ENCODE measurements at places on chromosomes 2 and 18. TPM values are rescaled to one million over a fixed set of nuclear protein-coding genes. Genes with fewer than 3 reads are reported as not detected.

DNA sequence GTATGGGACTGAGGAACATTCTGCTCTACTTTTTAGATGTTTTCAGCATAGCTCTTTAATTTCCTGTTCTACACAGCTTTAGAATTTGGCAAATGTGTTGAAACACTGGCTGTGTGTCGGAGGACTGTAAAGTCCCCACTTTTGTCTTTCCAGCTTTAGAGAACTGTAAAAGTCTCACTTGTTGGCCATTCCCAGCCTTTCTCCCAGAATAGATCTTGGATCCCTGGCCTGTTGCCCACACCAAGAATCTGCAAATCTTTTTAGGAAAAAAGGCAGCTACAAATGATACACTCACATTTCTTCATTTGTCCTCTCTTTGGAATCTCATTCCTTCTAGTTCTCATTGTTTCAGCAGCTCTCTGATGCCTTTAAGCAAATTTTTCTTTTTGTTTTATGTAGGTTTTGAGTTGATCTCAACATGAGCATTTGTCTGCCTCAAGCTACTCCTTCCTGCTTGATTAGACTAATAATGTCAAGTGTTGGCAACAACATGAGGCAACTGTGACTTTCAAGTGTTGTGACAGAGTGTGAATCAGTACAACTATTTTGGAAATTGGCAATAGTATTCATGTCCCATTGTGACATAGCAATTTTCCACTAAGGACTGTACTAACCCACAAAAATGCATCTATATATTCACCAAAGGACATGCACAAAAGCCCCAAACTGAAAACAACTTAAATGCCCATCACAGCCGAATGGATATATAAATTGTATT, 610.8 kb downstream of the EPHA4 start:
- DNase-seq: no peak
- H3K4me1 ChIP-seq: peaks cover 5% of the 10 kb centered on the region
- H3K4me3 ChIP-seq: no peak overlapping the region
- no peak overlapping the region for H3K27ac ChIP-seq
- H3K27me3 ChIP-seq: no peaks in the 10 kb centered on the region

GRCh38 chr2:125185691-125186270, 1160.7 kb downstream of the CNTNAP5 start:
- no peaks in the 10 kb centered on the region for H3K27me3 ChIP-seq
- H3K4me3 ChIP-seq: no peak overlapping the region
- H3K27ac ChIP-seq: no peak overlapping the region
- no peaks in the 10 kb centered on the region for H3K36me3 ChIP-seq
- H3K4me1 ChIP-seq: no peaks in the 10 kb centered on the region

- H3K4me1 ChIP-seq: peaks cover 18% of the 10 kb centered on the region
- H3K4me3 ChIP-seq: no peak overlapping the region
- no peak overlapping the region for H3K27ac ChIP-seq
- no peaks in the 10 kb centered on the region for H3K36me3 ChIP-seq
- no peaks in the 10 kb centered on the region for H3K27me3 ChIP-seq
- DNase-seq: no peak
Measured at GRCh38 chr2:158486970-158487325, 30.2 kb downstream of the PKP4 start.

- no peak for DNase-seq
- H3K36me3 ChIP-seq: no peaks in the 10 kb centered on the region
- no peaks in the 10 kb centered on the region for H3K27me3 ChIP-seq
- H3K4me3 ChIP-seq: no peak overlapping the region
- H3K27ac ChIP-seq: no peak overlapping the region
- peaks cover 18% of the 10 kb centered on the region for H3K4me1 ChIP-seq
Measured at GRCh38 chr2:231201475-231201814, 3.0 kb downstream of the ARMC9 start.

GRCh38 chr2:3606370-3607201, 11.7 kb downstream of the COLEC11 start:
- H3K4me1 ChIP-seq: no peaks in the 10 kb centered on the region
- H3K36me3 ChIP-seq: no peaks in the 10 kb centered on the region
- H3K27me3 ChIP-seq: no peaks in the 10 kb centered on the region
- no peak overlapping the region for H3K4me3 ChIP-seq

- peaks cover 19% of the 10 kb centered on the region for H3K36me3 ChIP-seq
- no peaks in the 10 kb centered on the region for H3K4me1 ChIP-seq
- DNase-seq: no peak
- H3K4me3 ChIP-seq: no peak overlapping the region
- H3K27me3 ChIP-seq: no peaks in the 10 kb centered on the region
- no peak overlapping the region for H3K27ac ChIP-seq
Measured at GRCh38 chr2:99285526-99285925, 15.5 kb downstream of the LYG1 start.

GRCh38 chr2:236916181-236916580, 169.5 kb upstream of the COPS8 start:
- H3K4me3 ChIP-seq: no peak overlapping the region
- H3K36me3 ChIP-seq: no peaks in the 10 kb centered on the region
- H3K4me1 ChIP-seq: no peaks in the 10 kb centered on the region
- no peaks in the 10 kb centered on the region for H3K27me3 ChIP-seq

DNA sequence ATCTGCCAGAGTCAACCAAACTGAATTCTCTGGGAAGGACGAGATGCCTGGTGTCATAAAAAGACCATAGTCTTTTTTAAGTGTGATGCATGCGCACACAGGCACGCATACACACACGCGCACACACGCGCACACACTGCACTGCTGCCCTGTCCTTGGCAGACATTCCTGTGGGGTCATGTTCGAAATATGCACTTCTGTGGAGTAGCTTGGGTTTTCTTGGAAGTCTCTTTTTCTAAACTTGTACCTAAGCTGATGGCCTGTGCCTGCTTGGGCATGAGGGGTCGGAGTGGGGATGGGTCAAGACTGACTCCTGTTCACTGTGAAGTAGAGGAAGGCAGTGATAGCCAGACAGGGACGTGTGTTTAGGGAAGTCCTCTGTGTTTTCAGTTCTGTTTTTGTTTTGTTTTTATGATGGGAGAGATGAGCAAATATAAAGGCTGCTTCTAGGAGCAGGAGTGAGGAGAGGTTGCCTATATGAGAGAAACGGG, 4.0 kb upstream of the RMC1 start:
- no peaks in the 10 kb centered on the region for H3K36me3 ChIP-seq
- H3K27me3 ChIP-seq: no peaks in the 10 kb centered on the region
- DNase-seq: no peak
- H3K4me3 ChIP-seq: no peak overlapping the region
- peaks cover 19% of the 10 kb centered on the region for H3K4me1 ChIP-seq
- H3K27ac ChIP-seq: no peak overlapping the region

DNA sequence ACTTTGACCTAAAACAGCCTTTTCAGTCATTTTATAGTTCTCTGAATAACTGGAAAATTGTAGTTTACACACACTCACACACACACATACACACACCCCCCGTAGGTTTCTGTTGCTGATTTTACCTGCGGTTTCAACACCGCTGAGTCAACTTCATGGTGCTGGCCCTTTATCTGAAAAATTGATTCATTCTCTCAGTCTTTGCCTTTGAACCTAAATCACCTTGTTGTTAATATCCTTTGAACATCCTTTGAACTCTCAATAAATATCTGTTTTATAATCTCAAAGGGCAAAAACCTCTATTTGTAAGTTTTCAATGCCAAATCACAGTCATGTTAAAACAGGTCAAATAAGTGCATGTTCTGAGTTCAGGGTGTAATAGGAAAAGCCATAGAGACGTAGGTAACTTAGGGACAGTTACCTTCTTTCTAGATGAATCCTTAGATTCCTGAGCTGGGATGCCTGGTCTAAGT, 109.0 kb upstream of the BZW1 start:
- no peak for DNase-seq
- H3K36me3 ChIP-seq: no peaks in the 10 kb centered on the region
- H3K27ac ChIP-seq: no peak overlapping the region
- no peaks in the 10 kb centered on the region for H3K4me1 ChIP-seq
- H3K27me3 ChIP-seq: no peaks in the 10 kb centered on the region
- H3K4me3 ChIP-seq: no peak overlapping the region

- no peaks in the 10 kb centered on the region for H3K36me3 ChIP-seq
- H3K4me3 ChIP-seq: no peak overlapping the region
- H3K4me1 ChIP-seq: peaks cover under 1% of the 10 kb centered on the region
- H3K27me3 ChIP-seq: no peaks in the 10 kb centered on the region
Measured at GRCh38 chr2:180614776-180615175, 365.6 kb upstream of the UBE2E3 start.

GRCh38 chr2:129061069-129061768, 742.6 kb upstream of the HS6ST1 start:
- no peak overlapping the region for H3K4me3 ChIP-seq
- H3K4me1 ChIP-seq: peaks cover 16% of the 10 kb centered on the region
- H3K36me3 ChIP-seq: no peaks in the 10 kb centered on the region
- DNase-seq: no peak
- peak overlapping the region; percentile 62 for H3K27ac ChIP-seq

DNA sequence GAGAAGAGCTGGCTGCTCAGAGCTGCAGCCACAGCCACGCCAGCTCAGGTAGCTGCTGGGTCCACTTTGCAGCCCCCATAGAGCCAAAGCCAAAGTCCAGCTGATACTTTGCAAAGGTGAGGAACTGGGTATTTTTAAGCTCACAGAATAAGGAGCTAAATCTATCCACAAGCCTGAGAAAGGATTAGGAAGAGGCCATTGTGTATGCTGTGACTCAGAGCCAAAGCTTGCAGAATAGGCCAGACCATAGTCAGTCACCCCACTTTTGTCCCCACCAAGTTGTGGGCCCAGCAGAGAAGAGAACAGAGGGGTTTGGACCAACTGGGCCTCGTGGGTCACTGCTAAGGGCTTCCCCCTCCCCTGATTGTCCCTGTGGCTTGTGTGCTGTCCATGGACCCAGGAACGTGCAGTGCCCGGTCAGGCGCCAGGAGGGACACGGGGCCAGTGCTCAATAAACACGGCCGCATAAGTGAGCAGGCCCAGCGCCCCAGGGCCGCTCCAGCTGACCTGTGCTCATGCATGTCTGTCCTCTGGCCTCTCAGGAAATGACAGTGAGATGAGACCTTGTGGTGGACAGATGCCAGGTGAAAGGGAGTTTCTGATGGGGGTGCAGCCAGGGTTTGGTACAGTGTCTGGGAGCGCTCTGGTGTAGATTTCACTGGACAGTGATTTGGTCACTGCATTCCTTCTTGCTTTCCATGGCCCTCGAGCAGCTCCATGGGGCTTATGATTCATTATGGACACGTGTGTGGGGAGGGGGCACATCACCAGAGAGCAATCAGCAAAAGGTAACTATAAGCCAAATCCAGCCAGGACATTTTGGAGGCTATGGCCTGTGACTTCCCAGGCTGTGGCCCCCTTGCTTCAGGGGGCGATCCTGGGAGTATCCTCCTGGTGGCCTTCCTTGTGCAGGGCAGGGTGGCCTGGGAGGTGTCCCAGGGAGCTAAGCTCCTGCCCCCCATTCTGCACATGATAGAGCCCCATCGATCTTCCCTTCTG, 31.3 kb downstream of the MAL start:
- H3K36me3 ChIP-seq: no peaks in the 10 kb centered on the region
- no peak for DNase-seq
- H3K4me3 ChIP-seq: no peak overlapping the region

DNA sequence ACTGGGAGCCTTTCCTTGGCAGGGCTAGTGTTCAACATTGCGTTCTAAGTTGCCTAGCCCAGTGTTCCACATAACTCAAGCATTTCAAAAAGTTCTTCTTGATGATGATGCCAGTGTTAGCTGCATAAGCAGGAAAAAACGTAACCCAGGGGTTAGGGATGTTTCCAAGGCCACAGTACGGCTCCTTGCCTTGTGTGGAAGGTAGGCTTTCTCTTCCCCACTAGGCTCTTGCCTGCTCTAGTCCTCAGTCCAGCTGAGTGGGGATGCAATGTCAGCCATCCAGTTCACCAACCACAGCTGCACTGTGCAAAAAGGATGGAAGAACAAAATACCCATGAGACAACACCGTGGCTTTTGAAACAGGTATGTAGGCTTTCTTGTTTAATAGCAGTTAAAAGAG, 28.0 kb upstream of the CYP26B1 start:
- no peaks in the 10 kb centered on the region for H3K27me3 ChIP-seq
- peaks cover 6% of the 10 kb centered on the region for H3K36me3 ChIP-seq
- no peak overlapping the region for H3K4me3 ChIP-seq
- H3K4me1 ChIP-seq: no peaks in the 10 kb centered on the region
- H3K27ac ChIP-seq: no peak overlapping the region

- no peak overlapping the region for H3K4me3 ChIP-seq
- H3K36me3 ChIP-seq: no peaks in the 10 kb centered on the region
- no peaks in the 10 kb centered on the region for H3K27me3 ChIP-seq
Measured at GRCh38 chr2:20113986-20114938, 62.8 kb upstream of the LAPTM4A start.

GRCh38 chr2:238286551-238286950, 1.9 kb downstream of the PER2 start:
- peak overlapping the region; percentile 97 for H3K4me3 ChIP-seq
- no peaks in the 10 kb centered on the region for H3K27me3 ChIP-seq
- peak overlapping the region; percentile 94 for H3K27ac ChIP-seq
- H3K4me1 ChIP-seq: peaks cover 90% of the 10 kb centered on the region
- DNase-seq: no peak

GRCh38 chr2:9815076-9815475, 28.2 kb upstream of the TAF1B start:
- H3K4me1 ChIP-seq: peaks cover 24% of the 10 kb centered on the region
- H3K27me3 ChIP-seq: no peaks in the 10 kb centered on the region
- no peaks in the 10 kb centered on the region for H3K36me3 ChIP-seq
- H3K27ac ChIP-seq: no peak overlapping the region

DNA sequence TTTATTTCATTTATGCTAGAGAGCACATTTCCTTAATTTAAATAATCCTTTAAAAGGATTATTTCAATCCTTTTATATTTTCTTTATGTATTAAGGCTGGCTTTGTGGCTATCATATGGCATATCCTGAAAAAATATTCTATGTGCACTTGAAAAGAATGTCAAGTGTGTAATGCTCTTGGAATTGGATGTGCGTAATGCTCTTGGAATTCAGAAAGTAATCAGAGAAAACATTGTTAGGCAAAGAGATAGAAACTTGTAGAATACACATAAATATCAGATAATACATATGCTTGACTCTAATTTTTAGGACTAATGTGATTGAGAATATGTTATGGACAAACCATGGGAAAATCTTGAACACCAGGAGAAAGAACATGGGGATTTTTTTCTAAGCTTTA, 197.5 kb upstream of the COL3A1 start:
- no peak overlapping the region for H3K4me3 ChIP-seq
- H3K27me3 ChIP-seq: no peaks in the 10 kb centered on the region
- no peak overlapping the region for H3K27ac ChIP-seq

DNA sequence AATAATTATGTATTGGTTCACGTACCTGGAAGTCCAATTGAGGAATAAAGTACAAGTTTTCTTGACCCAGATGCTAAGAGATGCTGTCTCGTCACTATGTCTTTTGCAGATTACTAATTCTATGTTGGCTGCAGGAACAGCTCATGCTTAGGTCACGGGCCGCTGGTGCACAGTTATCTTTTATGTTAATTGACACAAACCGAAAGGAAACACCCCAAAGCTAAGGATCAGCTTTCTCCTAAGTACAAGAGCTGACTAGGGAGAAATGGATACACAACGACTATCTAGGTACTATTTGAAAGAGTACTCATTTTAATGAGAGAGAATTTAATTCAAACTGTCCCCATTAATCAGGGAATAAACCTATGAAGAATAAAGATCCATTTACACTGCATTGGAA, 217.7 kb upstream of the SLC35G4 start:
- H3K4me1 ChIP-seq: no peaks in the 10 kb centered on the region
- H3K4me3 ChIP-seq: no peak overlapping the region
- no peak overlapping the region for H3K27ac ChIP-seq

- H3K4me3 ChIP-seq: no peak overlapping the region
- no peaks in the 10 kb centered on the region for H3K4me1 ChIP-seq
- H3K27ac ChIP-seq: no peak overlapping the region
- no peaks in the 10 kb centered on the region for H3K36me3 ChIP-seq
- no peaks in the 10 kb centered on the region for H3K27me3 ChIP-seq
Measured at GRCh38 chr18:68800075-68800474, 2.2 kb downstream of the CCDC102B start.

Gene CHRND
- total RNA-seq: not detected

Gene DPYSL5
- total RNA-seq: not detected

Gene LBX2
- total RNA-seq: 0.38 TPM

Gene COPS8
- total RNA-seq: 26.9 TPM

Gene CTDSP1
- total RNA-seq: 47.3 TPM

Gene TEKT4
- total RNA-seq: not detected
